ENCODE measurements at places on chromosomes 7 and 10. TPM values are rescaled to one million over a fixed set of nuclear protein-coding genes. Genes with fewer than 3 reads are reported as not detected.

DNA sequence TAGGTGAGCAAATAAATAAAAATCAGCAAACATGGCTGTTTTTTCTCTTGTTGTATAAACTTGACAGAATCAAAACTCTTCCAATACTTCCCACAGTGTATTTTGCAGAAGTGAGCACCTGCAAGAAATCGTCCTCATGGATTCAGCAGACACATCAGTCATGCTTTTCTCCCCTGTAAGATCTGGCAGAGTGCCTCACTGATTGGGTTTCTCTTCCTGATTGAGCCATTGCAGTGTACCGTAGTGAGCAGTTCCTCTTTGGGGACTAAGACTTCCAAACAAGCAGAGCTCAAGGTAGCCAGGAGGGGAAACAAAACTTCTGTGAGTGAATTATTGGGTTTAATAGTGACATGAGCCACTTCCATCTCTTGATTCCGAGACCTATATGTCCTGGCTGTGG is 2.2 kb upstream of the CCDC3 start:
- no peak for DNase-seq

- DNase-seq, result peak; percentile 38
These were observed 50.2 kb downstream of the CAMK2B start for GRCh38 chr7:44275146-44275545.

ANKRD30A gene
- not detected for polyA plus RNA-seq

DNA sequence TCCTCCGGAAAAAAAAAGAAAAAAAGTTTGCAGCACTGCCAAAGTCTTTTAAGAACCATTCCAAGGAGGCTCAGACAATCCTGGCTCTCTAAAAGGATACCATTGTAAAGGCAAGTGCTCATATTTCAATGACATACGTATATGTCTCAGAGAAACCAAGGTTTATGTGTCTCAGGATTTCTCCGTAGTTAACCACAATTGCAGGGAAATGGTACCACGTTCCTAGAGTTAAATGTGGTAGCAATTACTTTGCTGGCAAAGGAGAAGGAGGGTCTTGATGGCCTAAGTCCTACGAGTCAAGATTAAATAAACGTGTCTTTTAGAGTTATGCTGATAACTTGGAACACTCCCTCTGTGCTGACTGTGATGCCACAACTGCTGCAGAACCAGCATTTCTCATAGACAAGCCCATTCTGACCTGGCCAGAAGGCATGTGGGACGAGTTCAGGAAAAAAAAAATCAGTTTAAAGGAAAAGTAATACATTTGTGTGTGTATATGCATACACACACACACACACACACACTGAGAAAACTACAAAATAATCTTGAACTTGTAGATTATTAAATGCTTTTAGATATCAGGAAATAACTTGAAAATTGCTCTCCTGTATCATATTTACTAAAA is 245.9 kb downstream of the FGFR2 start:
- no peak for DNase-seq

MKX gene
- 0.01 TPM for polyA plus RNA-seq

- DNase-seq, result peak; percentile 48
These were observed 59.1 kb upstream of the INPP5A start for GRCh38 chr10:132478341-132479023.

TRA2A gene
- polyA plus RNA-seq, result 35.6 TPM

MYOZ1 gene
- 1,157 TPM for polyA plus RNA-seq

- DNase-seq, result no peak
These were observed 18.0 kb upstream of the NPVF start for GRCh38 chr7:25246306-25246705.

GRCh38 chr10:81873932-81874816 is 820 bp upstream of the NRG3 start:
- peak; percentile 34 for DNase-seq

DNA sequence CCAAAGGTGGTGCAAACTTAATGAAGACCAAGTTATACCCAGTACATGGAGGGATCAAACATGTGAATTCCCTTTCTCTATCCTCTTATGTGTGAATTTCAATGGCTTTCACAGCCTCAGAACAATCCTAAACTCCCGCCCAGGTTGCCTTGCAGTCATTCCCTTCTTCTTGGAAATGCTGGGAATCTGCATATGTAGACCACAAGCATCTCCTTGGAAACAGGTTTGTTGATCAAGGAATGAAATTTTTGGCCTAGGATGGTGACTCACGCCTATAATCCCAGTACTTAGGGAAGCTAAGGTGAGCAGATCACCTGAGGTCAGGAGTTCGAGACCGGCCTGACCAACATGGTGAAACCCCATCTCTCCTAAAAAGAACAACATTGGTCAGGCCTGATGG is 77.8 kb upstream of the ABI1 start:
- no peak for DNase-seq

GRCh38 chr10:58641708-58642107 is 129.0 kb downstream of the BICC1 start:
- DNase-seq, result no peak

IDI2 gene
- polyA plus RNA-seq, result 180 TPM

GRCh38 chr10:24162206-24162985 is 46.5 kb upstream of the KIAA1217 start:
- DNase-seq, result no peak

- DNase-seq, result no peak
These were observed 101.1 kb downstream of the RAMP3 start for GRCh38 chr7:45258533-45259226.

ITIH5 gene
- 1.3 TPM for polyA plus RNA-seq

ZNF365 gene
- 0.19 TPM for polyA plus RNA-seq

- DNase-seq, result no peak
These were observed 17.8 kb downstream of the NPSR1 start for GRCh38 chr7:34675749-34676374.

SLC12A9 gene
- 3.3 TPM for polyA plus RNA-seq

VWDE gene
- not detected for polyA plus RNA-seq

GRCh38 chr10:43453266-43453831 is 16.4 kb downstream of the ZNF487 start:
- DNase-seq, result no peak

- no peak for DNase-seq
These were observed 90.8 kb downstream of the LMBR1 start for GRCh38 chr7:156802214-156802613.

- no peak for DNase-seq
These were observed 951 bp downstream of the ZNF25 start for GRCh38 chr10:37975401-37975991.

- DNase-seq, result peak; percentile 42
These were observed 515 bp downstream of the FASTK start for GRCh38 chr7:151080067-151080521.

SLC18A3 gene
- polyA plus RNA-seq, result not detected

GRCh38 chr7:151387161-151388006 is 22.5 kb downstream of the WDR86 start:
- no peak for DNase-seq

DNA sequence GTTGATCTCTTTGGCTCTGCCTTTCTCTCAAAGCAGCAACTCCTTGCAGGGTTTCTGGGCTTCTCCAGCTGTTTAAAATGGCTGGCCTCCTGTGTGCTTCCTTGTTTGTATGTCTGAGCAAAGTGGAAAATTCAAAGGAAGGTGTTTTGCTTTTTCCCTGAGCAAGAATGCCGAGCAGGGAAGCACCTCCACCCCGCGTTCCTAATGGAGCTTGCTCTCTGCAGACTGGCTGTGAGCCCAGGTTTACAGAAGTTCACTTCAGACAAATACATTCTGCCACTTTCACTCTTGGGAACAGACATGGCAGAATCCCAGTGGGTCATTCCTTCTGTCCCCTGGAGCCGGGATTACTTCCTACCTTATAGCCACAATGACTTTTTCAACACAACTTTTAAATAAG is 181.8 kb upstream of the AGK start:
- DNase-seq, result no peak

GRCh38 chr7:86963599-86964230 is 95.7 kb downstream of the ELAPOR2 start:
- DNase-seq, result no peak

- DNase-seq, result no peak
These were observed 90.2 kb downstream of the TMEM26 start for GRCh38 chr10:61363006-61363405.

- DNase-seq, result no peak
These were observed 222.2 kb upstream of the FZD1 start for GRCh38 chr7:91041901-91042484.

GRCh38 chr7:155984609-155985405 is 172.5 kb upstream of the SHH start:
- no peak for DNase-seq

DNA sequence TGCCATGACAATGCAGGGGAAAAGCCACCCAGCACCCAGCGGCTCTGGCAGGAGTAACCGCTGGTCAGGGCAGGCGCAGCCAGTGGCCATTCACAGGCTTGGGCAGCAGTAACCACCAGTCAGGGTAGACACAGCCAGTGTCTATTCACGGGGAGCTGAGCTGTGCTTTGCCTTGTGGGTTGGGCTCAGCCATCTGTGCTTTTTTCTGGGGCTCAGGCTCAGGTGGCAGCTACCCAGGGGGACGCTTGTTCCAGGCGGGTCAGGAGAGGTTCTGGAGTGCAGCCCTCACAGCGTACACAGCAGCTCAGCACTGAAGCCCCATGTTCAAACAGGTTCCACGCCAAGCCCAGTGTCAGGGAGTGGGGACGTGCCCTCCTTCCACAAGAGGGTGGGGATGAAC is 28.5 kb downstream of the FOXL3 start:
- DNase-seq, result peak; percentile 52

DNA sequence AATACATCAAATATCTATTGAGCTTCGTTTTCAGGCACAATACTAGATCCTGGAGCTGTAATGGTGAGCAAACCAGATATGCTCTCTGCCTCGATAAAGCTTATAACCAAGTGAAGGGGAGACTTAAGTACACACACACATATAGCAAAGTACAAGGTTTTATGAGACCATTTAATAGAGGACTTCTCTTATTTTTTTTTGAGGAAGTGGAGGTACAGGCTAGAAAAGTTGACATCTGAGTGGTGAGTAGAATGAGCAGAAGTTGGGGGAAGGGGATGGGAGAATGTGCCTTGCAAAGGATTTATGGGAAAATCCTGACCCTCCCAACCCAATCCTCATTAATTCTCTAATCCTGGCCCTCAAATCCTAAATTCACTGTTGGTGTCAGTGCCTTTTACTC is 7.7 kb downstream of the CCDC136 start:
- DNase-seq, result no peak

All from psoas muscle (tissue), 8 donors.